ENCODE measurements at places on chromosomes 3 and 15.

DNA sequence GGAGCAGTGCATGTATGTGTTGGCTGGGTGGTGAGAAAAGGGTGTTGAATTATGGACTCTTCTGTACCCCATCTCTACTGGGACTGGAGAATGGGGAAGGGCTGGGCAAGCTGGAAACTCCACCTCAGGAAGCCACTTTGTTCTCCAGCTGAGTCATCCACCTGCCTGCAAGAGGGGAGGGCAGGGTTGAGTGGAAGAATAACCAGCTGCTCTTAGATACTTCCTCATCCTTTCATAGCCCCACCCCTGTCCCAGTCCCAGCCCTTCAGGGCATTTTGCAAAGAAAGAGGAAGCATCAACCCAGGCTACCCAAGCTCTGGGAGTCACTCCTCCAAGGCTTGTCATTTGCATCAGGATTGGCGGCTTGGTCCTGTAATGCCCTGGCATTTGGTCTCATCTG lies 33.1 kb downstream of the RAB11A start:
- no peak for DNase-seq

GRCh38 chr3:144380849-144381248 lies 409.2 kb downstream of the DIPK2A start:
- DNase-seq = no peak

DNA sequence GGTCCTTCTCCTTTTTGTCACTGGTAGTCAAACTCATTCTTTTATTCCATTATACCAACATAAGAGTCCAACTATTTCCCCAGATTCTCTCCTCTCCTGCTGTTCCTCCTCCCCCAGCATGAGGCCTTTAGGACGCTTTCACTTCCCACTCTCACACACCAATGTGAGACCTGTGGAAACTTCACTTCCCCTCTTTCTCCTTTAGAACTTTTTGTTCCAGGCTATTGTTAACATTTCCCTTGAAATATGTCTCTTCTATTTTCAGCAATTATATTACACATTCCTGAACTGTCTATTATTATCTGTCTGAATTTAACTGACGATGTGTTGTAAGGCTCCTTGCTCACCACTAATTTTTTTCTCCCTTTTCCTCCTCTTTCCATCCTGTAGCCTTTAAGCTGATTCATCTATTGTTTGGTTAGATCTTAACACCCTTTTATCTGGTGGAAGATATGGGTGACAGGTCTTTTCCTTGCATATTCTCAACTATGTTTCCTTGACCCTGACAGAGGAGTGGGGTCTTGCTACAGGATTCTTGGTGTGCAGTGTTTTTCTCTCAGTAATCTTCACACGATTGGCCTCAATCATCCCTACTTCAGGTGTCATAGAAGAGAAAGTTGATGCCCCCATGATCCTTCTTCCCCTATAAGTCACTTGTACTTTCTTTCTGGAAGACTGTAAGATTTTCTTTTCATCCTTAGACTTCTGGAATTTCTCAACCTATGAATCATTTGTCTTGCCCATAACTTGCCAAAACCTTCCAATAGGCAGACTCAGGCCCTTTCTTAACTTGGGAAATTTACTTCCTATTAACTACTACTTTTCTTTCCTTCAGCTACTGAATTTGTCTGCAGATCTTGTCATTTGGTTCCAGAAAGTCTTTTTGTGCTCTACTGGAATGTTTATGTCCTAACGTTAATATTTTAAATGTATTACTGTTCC lies 5.9 kb downstream of the CYP19A1 start:
- no peak for DNase-seq

DNA sequence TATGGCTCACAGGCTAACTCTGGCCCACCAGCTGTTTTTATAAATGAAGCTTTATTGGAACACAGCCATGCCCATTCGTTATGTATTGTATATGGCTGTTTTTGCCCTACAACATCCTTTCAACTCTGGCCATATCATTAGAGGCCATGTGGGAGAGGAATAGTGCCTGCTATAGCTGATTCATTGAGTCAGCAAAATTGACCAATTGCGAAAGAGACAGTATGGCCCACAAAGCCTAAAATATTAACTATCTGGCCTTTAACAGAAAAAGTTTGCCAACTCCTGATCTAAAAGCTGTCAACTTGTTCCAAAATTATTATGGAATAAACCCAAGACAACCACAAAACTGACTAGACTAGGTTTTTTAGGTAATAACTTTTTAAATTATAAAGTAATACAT lies 1.4 kb downstream of the NR1I2 start:
- no peak for DNase-seq

- DNase-seq = no peak
These were observed 12.6 kb downstream of the ALAS1 start for GRCh38 chr3:52210550-52211046.

GRCh38 chr3:31248563-31248992 lies 284.1 kb upstream of the STT3B start:
- no peak for DNase-seq

- DNase-seq = no peak
These were observed 17.0 kb downstream of the DTWD1 start for GRCh38 chr15:49637857-49638256.

GRCh38 chr15:35088329-35088728 lies 3.2 kb upstream of the NANOGP8 start:
- no peak for DNase-seq

GRCh38 chr15:27679731-27680471 lies 419.2 kb downstream of the OCA2 start:
- no peak for DNase-seq
